PC-3 (cell line): ENCODE measurements at places on chromosomes 3 and 15.

- no peak for DNase-seq
These were observed 63.5 kb downstream of the FEM1B start for GRCh38 chr15:68340726-68341671.

DNA sequence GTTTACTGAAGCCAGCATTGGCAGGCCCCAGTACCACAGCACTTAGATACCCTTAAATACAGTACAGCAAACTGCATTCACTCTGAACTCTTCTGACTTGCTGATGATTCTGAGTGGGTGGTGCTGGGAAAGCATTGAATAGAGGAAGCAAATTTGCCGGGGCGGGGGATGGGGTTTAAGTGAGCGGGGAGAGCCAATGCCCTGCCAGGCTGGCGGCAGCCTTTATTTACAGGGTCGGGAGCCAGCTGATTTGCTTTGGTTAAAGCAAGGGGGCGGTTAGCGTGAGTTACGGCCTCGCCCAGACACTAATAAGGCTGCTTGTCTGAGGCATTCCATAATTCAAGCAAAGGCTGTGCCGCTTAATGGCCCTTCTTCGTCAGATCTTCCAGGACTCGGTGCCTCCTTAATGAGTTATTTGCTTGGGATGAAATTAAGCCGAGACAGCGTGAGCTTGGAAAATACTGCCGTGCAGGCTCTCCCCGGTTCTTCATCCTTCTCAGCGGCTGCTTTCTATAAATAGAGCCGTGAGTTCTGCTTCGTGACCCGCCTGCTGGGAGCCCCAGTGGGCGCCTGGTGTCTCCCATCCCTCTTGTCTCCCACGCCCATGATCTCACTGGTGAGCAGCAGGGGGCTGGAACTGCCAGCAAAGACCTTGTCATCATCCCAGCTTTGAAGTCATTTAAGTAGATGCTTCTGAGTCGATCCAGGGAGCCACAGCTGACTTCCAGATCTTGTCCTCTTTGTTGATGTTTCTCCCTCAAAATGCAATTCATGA, 25.8 kb downstream of the SPSB4 start:
- no peak for DNase-seq

DNA sequence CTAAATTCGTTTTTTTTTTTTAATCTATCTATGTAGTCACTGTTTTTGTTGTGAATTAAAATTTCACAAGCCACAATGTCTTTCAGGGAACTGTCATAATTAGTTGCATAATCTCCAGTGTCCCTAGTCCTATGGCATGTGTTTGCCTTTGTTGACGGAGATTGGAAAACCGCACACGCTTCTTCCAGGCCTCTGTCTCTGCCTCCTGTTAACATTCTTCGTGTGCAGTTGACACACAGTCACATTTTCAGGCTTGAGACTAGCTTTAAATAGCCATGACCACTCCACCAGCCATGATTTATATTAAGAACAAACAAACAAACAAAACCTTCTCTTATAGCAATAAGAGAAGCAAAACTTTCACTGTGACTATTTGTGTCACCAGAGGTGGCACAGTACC, 139.8 kb downstream of the DUT start:
- DNase-seq, result no peak

DNA sequence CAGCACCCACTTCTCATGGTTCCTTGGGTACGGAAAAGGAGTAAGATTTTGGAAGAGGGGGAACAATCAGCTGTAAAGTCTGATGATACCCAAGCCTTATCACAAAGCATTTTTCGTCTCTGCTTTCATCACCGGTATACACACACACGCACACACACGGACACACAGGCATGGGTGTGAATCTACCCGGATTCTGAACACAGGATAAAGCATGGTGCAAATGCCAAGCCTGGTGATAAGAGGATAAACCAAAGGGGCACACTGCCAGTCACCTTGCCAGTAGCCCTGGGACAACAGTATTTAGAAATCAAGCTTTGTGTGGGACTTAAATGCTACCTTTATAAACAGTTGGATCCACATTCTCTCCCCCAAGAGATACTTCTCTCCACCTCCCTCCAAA, 22.2 kb downstream of the FAM174B start:
- DNase-seq, result no peak

GRCh38 chr15:64093627-64094417, at the start of gene CIAO2A:
CIAO2A (minus strand) TSS chr15:64093838; CDS start chr15:64093768, 70 bp downstream.
- peak; percentile 97 for DNase-seq

DNA sequence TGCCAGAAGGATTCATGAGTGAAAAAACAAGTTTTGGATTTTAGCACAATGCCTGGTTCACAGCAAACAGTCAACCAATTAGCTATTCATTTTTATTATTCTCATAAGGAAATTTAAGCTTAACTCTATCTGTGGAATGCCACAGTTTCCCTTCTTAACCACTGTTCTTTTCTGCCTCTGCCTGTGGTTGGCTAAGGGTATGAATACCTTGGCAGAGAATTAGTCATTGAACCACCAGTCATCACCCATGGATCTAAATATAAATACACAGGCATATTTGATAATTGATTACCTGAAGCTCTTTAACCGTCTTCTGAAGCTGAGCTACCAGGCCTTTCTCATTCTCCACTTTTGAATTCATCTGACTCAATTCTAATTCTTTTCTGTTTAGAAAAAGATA, 79.9 kb downstream of the MYH15 start:
- no peak for DNase-seq

DNA sequence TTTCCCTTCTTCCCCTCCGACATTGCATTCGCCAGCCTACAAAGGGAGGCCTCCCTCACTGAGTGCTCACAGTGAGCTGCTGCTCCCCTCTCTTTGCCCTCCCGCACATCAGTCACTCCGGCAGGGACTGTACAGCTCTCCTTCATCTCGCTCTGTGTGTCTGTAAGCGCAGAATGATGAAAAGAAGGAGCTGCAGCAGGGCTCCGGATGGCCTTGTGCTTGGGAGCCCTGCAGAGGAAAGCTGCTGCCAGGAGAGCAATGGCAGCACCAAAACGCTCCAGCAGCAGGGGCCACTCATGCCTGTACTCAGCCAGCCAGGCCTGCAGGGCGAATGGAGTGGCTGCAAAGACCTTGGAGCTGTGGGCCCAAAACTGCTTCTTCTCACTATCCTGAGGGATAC, 107.0 kb upstream of the NSMCE3 start:
- DNase-seq, result no peak

- no peak for DNase-seq
These were observed 5.0 kb downstream of the PLA1A start for GRCh38 chr3:119602676-119603075.

GRCh38 chr3:141735770-141736465, 2.2 kb upstream of the RNF7 start:
- DNase-seq, result no peak

GRCh38 chr15:68829068-68829467, 8.4 kb upstream of the ANP32A start:
- peak; percentile 25 for DNase-seq

- peak; percentile 26 for DNase-seq
These were observed 660 bp downstream of the NECTIN3 start for GRCh38 chr3:111072031-111072921.

DNA sequence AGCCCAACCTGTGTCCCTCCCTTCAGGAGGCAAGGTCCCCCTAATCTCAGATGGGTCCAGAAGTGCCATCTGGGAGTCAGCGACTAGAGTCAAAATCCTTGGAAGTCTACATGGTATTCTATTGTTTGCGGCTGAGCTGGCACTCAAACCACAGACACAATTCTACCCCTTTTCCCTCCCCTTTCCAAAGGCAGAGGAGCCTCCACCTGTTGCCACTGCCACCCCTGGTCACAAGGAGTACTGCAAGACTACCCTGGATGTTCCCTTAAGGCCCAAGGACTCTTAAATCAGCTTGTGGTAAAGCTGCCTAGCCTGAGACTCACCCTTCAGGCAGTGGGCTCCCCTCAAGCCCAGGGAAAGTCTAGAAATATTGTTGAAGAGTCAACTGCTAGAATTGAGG, 4.3 kb upstream of the OR5H6 start:
- DNase-seq, result peak; percentile 44

- DNase-seq, result peak; percentile 95
These were observed 79.6 kb downstream of the TP63 start for GRCh38 chr3:189710620-189711402.

DNA sequence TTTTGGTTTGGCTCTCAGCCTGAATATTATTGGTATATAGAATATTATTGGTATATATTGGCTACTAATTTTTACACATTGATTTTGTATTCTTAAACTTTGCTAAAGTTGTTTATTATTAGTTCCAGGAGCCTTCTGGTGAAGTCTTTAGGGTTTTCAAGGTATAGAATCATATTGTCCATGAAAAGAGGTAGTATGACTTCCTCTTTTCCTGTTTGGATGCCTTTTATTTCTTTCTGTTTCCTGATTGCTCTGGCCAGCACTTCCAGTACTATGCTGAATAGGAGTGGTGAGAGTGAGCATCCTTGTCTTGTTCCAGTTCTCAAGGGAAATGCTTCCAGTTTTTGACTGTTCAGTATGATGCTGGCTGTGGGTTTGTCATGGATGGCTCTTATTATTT, 107.3 kb upstream of the LIPC start:
- no peak for DNase-seq

GRCh38 chr3:31880020-31880419, 101.0 kb downstream of the OSBPL10 start:
- DNase-seq, result peak; percentile 13

- DNase-seq, result peak; percentile 80
These were observed 6.3 kb downstream of the TM4SF1 start for GRCh38 chr3:149371001-149371722.

DNA sequence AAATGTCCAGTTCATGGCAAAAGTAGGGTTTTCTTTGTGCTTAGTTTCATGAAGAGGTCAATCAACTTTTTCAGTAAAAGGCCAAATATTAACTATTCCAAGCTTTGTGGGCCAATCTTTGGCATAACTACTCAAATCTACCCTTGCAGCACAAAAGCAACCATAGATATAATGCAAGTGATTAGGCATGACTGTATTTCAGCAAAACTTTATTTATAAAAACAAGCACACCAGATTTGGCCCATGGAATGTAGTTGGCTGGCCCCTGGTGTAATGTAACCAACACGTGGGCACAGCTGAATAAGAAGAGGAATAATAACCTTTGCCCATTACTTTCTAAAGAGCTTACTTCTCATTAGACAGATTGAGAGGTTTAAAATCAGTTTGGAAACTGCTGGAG, 50.6 kb downstream of the CASR start:
- no peak for DNase-seq

GRCh38 chr15:65101411-65101890, 13.5 kb downstream of the UBAP1L start:
- peak; percentile 53 for DNase-seq

DNA sequence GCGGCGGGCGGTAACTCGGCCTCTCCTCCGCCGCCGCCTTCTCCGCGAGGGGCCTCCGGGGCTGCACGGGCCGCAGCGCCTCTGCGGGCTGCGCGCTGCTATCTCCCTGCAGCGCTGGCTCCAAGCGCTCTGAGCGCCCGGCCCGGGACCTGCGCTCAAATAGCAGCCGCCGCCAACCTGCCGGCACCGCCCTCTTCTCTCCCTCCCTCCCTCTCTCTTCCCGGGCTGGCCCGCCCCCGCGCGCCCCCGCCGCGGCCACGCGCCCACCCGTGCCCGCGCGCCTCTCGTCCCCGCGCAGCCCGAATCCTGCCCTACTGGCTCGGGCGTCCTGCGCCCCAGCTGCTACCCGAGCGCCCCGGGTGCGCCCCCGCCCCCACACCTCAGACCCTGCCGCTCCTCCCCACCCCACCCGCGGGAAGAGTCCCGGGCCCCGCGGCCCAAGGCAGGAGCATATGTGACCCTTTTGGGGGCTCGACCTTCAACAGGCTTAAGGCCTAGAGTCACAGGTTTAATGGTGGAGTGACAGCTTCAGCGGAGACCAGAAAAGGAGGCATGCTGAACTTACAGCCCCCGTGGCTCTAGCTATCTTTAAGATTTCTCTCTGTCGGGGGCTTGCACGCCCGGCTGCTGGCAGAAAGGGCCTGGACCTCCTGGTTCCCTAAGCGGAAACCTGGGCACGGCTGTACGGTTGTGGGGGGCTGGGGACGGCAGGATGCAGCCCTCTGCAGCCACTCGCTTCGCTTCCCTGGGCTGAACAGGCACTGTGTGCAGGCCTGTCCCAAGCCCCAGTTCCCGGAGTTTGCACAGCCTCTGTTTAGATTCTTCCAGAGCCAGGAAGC, at the start of gene CACNA2D2:
Gene CACNA2D2 (minus strand): TSS at position 131 of the 839 bp plus-strand sequence. CDS start 211 bp downstream, outside the sequence.
- DNase-seq, result peak; percentile 54

DNA sequence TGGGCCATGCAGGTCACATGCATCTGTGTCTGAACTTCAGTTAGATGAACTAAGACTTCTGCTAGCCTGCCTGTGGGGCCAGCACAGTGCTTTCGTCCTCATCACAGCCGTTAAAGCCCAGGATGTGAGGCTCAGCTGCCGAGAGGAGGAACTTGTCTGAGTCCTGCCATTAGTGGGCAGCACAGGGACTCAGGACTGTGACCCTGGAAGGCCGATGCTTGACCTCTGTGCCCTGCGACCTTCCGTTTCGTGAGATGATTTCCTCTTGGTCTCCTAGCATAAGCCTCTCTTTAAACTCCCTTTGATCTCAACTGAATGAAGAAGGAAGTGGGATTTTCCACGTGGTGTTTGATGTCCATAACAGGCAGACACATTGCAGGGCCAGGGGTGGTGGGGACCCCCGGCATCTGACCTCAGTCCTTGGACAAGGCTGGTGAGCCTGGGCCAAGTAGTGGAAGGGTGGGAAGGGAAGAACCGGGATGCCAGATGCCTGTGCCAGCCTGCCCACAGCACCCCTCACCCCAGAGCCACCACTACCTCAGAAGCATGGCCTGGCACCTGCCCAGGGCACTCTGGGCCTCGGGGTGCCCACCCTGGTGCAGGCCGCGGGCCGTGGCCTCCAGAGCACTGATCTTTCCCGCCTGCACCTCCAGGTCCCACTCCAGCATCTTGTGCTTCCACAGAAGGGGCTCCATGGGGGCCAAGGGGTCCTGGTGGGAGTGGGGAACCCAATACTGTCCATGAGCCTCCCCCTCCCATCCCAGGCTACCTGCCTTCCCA, 21.6 kb downstream of the PLA2G4B start:
- no peak for DNase-seq

DNA sequence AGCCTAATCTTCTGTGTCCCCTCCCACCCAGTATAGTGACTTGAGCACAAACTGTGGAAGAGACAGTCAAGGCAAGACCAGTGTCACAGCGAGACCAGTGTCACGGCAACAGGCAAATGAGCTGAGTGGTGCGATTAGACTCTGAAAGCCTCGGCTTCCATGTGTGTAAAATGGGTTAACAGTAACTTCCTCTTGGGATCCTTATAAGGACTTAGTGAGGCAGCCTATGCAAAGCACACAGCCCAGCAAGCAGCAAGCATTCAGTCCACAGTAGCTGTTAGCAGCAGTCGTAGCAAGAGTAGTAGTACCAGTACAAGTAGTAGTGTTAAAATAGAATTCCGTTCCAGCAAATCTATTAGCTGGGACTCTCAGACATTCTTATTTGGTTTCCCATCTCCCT, 334.1 kb downstream of the GABRB3 start:
- DNase-seq, result no peak
